ENCODE measurements at places on chromosomes 11 and 22.

DNA sequence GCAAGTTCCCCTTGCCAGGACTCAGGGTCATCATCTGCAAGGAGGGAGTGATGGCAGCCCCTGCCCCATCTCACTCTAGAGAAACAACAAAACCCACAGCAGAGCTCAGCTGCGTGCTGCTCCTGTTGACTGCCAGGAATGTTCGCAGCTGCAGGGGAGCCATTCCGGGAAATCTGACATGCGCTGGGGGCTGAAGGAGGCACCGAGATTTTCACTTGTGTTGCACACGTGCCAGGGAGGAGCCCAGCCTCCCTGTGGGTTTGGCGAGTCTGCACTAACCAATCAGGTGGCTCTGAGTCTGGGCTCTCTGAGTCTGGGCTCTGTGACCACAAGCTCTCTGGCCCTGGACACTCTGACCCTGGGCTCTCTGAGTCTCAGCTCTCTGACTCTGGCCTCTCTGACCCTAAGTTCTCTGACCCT is 10.5 kb downstream of the FGF3 start:
- no peak for DNase-seq

DNA sequence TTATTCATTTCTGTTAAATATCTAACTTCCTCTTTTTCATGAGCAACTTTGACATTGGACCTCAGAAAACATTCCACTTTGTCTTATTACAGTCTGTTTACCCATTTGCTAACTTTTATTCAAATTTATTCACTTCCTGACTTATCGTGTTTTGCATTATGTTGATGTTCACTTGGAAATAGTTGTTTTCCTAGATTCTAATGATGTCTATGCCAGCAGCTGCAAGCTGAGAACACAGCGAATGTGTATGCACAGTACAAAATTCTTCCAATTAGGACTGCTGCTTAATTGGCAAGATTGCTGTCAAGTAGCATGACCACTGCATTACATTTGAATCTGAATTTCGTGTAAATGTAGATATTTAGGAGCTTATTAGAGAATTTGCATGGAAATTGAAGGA is 61.5 kb upstream of the GRIA4 start:
- DNase-seq = no peak

DNA sequence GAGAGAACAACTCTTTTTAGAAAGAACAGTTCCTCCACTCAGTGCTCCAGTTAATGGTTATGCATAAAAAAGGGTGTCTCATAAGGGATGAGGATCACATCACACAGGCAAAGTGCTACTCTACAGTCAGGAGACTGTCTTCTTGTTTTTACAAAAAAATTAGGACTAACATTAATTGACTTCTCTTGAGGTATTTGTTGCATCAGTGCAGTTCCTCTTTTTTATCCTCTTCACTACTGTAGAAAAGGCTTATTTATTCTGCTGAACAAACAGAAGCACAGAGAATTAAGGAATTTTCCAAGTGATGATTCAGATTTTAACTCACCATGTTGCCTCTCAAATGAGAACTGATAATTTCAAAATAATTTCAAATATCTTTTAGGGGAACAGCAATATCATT is 1.9 kb downstream of the MMP8 start:
- DNase-seq = no peak

GRCh38 chr11:123437236-123437979 is 7.3 kb downstream of the GRAMD1B start:
- no peak for DNase-seq

- no peak for DNase-seq
These were observed 200.4 kb downstream of the RAB38 start for GRCh38 chr11:87974797-87975196.

- no peak for DNase-seq
These were observed 76.0 kb downstream of the HSD17B12 start for GRCh38 chr11:43756575-43756974.

GRCh38 chr22:47673557-47673956 is 911.1 kb downstream of the TBC1D22A start:
- DNase-seq = no peak

DNA sequence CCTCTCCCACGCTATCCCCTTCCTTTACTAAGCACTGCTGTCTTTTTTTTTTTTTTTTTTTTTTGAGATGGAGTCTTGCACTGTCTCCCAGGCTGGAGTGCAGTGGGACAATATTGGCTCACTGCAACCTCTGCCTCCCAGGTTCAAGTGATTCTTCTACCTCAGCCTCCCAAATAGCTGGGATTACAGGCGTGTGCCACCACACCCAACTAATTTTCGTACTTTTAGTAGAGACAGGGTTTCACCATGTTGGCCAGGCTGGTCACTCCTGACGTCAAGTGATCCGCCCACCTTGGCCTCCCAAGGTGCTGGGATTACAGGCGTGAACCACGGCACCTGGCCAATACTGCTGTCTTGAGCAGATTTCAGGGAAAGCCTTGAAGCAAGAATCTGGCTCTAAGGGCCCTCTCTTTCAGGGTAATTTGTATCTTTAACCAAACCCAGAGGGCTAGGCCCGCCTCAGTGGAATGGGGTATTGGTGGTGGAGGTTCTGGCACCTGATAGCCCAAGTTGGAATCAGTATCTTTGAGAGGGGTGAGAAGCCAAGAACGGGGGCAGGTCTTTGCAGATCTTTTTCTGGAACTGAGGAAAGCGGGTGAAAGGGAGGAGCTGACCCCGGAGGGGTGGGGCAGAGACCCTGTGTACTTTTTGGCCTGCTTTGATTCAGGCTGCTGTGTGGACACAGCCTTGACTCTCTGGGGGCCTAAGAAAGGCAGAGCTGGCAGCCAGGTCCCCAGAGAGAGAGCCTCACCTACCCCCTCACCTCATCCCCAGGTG is 37.0 kb downstream of the TRIOBP start:
- DNase-seq = no peak

- DNase-seq = no peak
These were observed 382.6 kb downstream of the INSC start for GRCh38 chr11:15497366-15497765.

DNA sequence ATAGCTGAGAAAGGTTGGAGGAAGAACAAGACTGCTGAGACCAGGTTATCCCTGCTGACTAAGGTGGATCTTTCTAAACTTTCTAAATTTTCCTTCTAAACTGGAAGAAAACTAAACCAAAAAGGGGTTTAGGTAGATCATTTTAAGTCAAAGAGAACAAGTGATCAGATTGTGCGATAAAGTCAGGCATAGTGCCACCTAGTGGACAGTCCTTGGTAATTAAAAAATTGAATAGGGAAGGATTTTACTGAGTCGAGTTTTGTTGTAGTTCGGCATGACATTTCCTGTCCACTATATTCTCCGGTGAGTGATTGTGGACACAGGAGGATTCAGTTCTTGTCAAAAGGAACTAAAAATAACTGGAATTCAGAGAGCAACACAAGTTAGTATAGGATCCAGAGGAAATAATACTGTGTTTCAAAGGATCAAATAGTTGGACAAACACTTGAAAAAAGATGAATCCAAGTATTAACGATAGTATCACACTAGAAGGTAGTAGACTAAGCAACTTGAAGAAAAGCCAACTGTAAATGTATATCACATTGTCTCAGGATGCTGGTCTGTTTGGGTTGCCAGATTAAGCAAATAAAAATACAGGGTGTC is 1236.4 kb downstream of the FAM181B start:
- peak; percentile 7 for DNase-seq

GRCh38 chr11:73048446-73048845 is 93.7 kb downstream of the FCHSD2 start:
- DNase-seq = no peak

DNA sequence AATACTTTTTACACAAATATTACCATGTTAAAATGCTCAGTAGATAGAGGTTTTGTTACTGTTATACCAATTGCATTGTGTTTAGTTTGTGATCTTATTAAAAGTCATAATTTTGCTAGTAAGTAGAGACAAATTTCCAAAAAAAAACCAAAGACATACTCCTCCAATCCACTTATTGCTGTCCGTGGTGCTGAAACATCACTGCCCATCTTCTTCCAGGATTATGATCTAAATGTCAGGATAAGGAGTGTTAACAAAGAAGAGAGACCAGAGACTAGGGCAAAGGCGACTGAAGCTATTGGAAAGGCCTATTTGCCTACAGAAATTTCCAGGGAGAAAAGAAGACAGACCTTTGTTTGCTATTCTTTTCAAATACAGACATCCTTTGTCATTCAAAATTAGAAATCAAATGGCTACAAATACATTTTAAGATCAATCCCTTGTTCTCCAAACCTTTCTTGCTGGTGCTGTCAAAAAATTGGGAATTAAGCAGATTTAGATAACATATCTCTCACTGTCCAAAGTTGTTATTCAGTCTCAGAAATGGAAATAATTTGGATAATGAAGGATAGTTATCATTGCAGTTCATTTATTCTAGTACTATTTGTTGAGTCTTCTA is 199.7 kb downstream of the C11orf91 start:
- peak; percentile 50 for DNase-seq

- no peak for DNase-seq
These were observed 36.4 kb downstream of the NRXN2 start for GRCh38 chr11:64686466-64687170.

GRCh38 chr11:122045181-122045586 is 70.8 kb downstream of the BLID start:
- DNase-seq = no peak

DNA sequence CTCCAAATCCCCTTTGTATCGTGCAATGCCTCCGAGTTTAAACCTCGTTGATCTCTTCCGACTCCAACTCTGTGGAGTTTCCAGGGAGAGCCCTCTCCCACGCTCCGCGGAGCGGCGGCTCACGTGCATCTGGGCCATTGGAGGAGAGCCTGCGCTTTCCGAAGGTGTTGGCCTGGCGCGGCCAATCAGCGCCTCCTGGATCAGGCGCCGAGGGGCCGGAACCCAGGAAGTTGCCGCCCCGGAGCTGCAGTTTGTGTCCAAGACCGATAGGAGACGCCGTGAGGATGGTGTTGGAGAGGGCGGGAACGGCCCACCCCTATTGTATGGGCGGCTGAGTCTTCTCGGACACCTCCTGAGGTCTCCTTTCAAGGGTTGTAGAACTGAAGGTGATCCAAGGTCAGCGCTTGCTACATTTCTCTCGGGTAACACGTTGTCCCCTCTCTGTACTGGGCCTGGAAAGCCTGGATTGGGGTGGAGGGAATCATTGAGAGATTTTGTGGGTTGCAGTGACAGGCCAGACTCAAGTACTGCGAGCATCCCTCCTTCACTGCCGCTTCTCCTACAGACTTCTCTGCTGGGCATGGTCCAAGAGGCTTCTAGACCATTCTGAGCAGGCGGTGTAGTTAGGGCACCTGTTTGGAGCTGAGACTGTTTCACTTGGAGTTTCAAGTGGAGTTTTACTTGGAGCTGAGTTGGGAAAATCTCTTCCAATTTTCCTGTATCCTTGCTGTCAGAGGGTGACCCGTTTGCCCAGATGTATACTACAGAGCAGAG is 1.7 kb downstream of the ADAMTS15 start:
- no peak for DNase-seq

DNA sequence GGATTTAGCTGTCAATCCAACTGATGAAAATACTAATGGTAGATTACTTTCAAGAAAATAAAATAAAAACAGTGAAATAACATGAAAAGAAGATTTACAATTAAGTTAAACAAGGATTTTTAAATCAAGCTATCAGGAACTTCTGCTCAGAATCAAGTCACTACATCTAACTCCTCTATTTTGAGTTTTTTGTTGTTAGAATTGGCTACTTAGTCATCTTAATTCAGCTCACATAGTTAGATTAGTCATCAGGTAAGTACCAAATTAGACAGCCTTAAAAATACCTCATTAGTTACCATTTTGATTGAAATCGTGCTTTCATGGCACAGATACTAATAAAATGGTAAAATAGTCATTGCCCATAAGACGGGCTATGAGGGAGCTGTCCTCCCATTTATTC is 35.8 kb downstream of the BTG4 start:
- DNase-seq = no peak

- no peak for DNase-seq
These were observed 169.6 kb upstream of the ANO3 start for GRCh38 chr11:26162291-26162690.

GRCh38 chr11:464316-464715 is 14.2 kb downstream of the PTDSS2 start:
- no peak for DNase-seq

GRCh38 chr11:131297441-131297840 is 73.0 kb upstream of the NTM start:
- DNase-seq = no peak

DNA sequence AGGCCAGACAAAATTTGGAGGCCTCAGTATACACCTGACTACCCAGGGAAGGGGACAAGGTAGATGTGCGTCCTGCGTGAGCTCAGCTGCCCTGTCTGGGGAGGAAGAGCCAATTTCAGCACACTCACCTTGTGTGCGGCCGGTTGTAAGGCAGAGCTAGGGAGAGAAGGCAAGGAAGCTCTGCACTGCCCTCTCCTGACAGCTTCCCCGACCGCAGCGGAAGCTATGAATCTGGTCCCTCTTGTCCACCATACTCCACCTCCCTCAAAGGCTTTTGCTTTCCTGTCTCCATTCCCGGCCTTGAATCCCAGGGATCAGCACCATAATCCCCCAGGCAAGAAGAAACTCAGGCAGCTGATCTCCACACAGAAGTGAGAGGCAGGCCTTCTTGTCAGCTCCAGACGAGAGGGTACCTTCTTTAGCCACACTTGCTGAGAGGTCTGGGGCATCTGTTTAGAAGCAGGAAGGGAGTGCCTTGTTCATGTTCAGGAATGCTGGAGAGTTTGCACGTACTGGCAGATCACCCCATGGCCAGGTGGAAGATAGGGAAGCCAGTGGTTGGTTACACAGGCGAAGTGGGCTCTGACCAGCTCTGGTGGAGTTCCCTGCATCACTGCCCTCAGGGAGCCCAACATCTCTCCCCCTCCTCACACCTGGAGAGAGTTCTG is 62.5 kb downstream of the FEZ1 start:
- DNase-seq = no peak

GRCh38 chr11:35714882-35715627 is 52.5 kb downstream of the TRIM44 start:
- no peak for DNase-seq

DNA sequence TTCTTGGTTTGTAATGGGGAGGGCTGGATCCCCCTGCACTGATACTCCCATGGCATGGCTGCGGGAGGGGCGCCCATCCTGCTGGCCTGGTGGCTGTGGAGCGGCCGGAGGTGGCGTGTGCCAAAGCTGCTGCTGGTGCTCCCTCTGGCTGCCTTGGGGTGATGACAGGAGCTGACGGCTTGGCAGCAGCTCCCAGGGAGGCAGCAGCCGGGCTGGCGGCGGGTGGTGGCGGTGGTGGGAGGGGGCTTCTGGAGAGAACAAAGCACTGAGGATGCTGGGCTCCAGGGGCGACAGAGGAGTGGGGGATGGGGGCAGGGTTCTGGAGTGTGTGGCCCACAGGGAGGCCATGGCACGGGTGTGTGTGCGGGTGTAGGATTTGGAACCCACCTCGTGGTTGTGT is 11.4 kb upstream of the MPPED1 start:
- no peak for DNase-seq

All from DND-41 (cell line).